Activated CD8-positive, alpha-beta T cell treated with anti-CD3 and anti-CD28 coated beads for 36 hours (primary cell): ENCODE measurements at places on chromosomes 16 and 17. TPM values are rescaled to one million over a fixed set of nuclear protein-coding genes. Genes with fewer than 3 reads are reported as not detected.

- peak; percentile 80 for DNase-seq
Observed at GRCh38 chr16:30941600-30942425, 7.1 kb upstream of the ORAI3 start.

GRCh38 chr17:57260325-57261083 is 4.2 kb downstream of the MSI2 start:
- no peak for DNase-seq

DNA sequence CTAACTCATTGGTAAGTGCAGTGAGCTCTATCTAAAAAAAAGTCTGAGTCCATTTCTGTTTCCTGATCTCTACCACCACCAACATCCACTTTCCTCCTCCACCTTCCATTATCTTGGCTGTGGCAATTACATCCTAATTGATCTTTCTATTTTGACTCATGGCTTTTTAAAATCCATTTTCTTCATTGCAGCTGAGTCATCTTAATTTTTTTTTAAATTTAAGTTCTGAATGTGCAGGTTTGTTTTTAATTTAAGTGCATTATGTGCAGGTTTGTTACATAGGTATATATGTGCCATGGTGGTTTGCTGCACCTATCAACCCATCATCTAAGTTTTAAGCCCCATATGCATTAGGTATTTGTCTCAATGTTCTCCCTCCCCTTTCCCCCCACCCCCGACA is 390.7 kb downstream of the XYLT1 start:
- DNase-seq, result no peak

- no peak for DNase-seq
Observed at GRCh38 chr16:46747777-46748651, at the start of gene MYLK3. Gene MYLK3 (minus strand): TSS chr16:46748344. CDS start chr16:46748193, 151 bp downstream.

GRCh38 chr16:82149536-82149935 is 20.5 kb downstream of the MPHOSPH6 start:
- no peak for DNase-seq

DNA sequence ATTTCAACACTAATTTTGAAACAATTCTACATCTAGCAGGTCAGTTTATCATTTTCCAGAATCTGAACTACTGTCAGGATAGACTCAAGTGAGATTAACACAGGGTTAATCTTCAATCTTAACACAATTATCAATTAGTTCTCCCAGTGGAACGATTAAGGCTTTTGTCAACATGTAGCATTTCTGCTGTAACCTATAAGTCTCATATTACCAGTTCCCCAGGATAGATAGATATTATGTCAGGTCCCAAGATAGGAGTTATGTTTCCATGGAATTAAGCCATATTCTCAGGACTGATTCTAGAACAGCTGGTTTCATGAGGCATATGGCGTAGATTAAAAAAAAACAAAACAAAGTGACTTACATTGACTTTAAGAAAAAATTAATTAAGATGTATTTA is 4.4 kb upstream of the FBF1 start:
- no peak for DNase-seq

DNA sequence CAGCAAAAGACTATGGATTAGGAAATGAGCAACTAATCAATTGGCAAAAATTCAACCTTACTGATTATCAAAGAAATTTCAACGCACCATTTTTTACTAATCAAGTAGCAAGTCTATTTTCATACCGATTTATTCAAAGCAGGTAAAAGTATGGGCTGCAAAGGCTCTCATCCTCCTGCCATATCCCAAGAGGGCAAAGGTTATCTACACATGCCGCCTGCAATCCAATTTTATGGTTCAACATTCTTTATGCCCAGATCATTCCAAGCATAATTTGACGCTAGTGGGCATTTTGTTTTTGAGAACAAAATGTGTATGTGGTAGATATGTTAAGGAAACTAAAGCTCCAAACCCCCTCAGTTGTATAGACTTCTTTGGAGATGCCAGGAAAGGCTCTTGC is 270.6 kb downstream of the MAF start:
- no peak for DNase-seq

DNA sequence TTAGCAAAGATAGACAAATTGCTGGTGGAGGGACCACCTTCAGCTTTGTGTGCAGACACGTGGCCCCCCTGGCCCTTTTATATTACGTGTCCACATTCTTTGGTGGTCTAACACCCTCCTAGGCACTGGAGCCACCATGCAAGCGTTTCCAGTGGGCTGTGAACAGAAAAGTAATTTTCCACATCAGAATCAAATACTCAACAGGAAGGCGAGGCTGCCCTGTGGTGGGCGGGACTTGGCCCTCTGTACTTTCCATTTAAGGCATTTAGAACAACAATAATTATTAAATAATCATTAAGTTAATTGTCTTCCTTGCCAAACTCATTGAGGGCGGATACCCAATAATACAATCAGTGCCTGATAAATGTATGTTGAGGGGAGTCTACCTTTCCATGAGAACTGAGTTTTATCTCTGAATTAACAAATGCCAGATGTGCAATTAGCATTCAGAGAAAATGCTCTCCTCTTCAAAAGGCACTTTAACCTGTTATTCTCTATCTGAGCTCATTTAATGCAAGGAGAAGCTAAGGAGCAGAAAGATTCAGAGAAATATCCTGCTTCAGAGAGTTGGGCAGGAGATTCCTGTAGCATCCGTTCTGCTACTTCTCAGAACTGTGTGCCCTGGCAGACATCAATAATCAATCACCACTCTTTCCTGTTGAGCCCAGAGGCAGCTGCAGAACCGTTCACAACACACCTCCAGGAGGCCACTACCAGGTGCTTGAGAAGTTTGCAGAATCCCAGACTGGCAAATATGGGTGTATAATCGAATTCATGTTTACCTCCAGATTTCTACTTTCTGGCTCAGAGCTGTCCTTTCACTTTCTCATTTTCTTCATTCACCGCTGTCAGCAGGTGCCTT is 109.4 kb downstream of the CMIP start:
- no peak for DNase-seq

DNA sequence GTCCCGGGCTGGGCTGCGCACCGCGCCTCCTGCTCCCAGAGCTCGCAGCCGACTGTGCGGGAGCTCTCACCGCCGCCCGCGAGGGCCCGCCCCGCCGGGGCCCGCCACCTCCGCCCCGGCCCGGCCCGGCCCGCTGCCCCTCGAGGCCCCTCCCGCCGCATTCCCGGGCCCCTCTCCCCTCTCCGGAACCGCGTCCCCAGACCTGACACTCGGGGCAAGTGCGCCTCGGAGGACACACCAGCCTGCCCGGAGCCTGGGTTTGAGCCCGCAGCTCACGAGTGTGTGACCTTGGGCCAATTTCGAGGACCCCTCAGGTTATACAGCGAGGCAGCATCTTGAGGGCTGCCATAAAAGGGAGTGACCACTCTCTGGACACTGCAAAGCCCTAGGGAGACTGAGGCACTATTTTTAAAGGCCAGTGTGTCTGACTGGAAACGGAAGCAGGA is 2.0 kb upstream of the GRIN2C start:
- no peak for DNase-seq

DNA sequence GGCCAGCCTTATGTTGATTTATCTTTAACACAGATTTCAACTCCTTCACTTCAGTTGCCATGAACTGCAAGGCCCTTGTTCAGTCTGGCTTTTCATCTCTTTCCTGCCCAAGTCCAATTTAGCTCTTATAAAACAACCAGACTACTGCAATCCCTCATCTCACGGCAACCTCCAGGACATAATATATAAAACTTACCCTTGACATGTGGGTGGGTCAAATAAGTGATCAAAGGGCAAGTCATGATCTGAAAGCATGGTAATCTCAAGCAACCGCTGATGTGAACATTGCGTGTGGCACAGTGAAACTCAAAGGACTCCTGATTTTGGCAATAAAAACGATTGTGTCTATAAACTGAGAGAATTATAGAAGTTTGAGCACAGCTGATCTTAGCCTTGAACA is 364.6 kb downstream of the CDH13 start:
- DNase-seq, result no peak

DNA sequence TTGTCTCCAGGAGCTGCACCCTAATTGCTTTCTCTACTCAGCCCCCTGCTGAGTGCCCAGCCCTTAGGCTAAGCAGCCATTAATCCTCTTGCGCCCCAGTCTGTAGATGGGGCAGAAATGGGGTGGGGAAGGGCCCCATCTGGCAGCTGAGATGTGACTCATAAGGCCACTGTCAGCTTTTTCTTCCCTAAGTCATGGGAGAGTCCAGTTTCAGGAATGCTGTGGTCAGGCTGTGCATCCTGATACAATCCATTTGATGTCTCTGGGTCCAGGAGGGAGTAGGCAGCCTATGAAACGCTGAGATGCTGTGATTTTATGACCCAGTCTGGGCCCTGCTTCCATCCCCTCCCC is 12.3 kb downstream of the PLXDC1 start:
- no peak for DNase-seq

DNA sequence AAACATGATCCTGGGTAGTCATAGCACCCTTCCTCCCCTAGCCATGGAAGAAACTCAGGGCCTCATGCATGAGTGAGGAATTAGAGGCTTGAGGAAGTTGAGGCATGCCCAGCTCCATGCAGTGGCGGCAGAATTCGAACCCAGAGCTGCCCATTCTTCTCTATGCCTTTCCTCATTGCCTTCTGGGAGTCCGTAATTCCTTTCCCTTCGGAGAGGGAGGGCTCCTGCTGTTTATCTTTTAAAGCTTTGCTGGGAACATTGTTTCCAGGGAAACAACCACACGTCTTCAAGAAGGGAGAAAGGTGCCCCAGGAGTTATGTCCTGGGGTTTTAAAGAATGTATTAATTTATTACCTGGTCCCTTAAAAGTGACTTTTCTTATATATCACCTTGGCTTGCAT is 8.5 kb downstream of the CRISPLD2 start:
- no peak for DNase-seq

DNA sequence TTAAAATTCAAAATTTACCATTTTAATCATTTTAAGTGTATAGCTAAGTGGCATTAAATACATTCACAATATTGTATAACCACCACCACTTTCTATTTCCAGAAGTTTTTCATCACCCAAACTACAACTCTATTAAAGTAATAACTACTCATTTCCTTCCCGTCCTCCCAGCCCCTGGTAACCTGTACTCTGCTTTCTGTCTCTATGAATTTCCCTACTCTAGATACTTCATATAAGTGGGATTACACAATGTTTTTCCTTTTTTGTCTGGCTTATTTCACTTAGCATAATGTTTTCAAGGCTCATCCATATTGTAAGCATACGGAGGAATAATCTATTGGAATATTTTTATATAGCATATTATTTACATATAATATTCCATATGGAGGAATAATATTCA is 29.7 kb downstream of the ESRP2 start:
- DNase-seq, result no peak

GRCh38 chr17:47700471-47701449 is 6.8 kb downstream of the TBKBP1 start:
- DNase-seq, result peak; percentile 54

DNA sequence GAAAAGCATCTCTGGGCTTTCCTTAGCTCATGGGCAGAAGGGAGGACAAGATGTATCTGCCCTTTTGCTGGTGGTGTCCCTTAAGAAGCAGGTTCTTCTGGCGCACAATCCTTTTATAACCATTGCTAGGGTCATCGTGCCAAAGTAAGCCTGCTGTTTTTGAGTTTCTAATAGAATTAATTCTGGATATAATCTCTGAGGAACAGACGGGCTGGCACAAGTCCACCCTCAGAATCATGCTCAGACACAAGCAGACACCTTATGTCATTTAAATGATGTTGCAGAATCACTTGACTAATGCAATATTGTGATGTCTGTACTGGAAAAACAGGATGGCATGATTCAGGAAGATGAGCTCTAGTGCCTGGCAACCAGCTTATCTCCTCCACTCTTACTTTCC is 18.8 kb upstream of the MMD start:
- DNase-seq, result no peak

DNA sequence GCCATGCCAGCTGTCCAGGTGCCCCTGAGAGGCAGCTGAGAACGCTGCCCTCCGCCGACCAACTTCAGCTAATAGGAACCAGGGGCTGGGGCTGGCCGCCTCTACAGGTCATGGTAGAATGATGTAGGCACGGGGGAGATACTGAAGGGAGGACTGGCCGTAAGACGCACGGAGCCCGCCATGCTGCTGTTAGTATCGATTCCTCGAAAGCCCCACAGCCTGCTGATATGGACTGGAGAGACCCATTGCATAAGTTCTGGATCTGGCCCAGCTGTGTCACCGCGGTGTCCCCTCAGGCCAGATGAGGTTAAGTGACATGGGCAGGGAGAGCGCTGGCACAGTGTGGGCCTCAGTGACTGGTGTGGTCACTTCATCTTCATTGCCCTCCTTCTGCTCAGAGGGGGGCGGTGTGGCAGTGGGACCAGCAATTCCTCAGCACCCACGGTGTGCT is 75.6 kb downstream of the AMFR start:
- DNase-seq, result no peak

DNA sequence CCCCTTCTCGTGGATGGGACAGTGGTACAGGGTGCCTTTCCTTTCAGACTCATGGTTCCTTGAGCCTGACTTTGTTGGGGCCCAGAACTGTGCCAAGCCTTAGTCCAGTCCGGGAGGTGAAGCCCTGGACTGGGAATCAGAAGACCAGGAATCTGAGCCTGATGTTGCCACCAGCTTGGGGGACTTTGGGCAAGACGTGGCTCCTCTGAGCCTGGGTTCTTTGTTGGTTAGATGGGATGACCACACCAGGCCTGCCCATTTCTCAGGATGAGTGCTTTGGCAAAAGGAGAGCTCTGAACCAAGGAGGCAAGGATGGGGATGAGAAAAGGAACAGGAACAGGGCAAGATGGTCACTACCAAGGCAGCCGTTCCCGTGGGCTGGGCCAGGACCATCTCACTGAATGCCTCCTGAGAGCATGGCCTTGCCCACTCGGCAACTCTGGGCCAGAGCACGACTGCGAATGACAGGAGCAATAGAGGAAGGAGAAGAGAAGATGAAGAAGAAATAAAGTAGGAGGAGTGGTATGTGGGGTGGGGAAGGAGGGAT is 32.5 kb downstream of the PITPNM3 start:
- DNase-seq, result no peak

- no peak for DNase-seq
Observed at GRCh38 chr16:14347706-14348105, 276.6 kb downstream of the MRTFB start.

RAB37 gene
- total RNA-seq, result 6.6 TPM

PIGQ gene
- 18.5 TPM for total RNA-seq
